ENCODE measurements at places on chromosomes 3 and 15. TPM values are rescaled to one million over a fixed set of nuclear protein-coding genes. Genes with fewer than 3 reads are reported as not detected.

Gene SPINK8
- not detected for total RNA-seq

Gene HIGD2B
- total RNA-seq = not detected

Gene RUVBL1
- total RNA-seq = 154 TPM

Gene TEX55
- not detected for total RNA-seq
